ENCODE measurements at places on chromosomes 5 and 9.
A peak's percentile ranks its signal among the peaks of the same experiment; 100 is the strongest.

GRCh38 chr5:83509540-83509939 lies 38.0 kb downstream of the VCAN start:
- DNase-seq, result no peak

DNA sequence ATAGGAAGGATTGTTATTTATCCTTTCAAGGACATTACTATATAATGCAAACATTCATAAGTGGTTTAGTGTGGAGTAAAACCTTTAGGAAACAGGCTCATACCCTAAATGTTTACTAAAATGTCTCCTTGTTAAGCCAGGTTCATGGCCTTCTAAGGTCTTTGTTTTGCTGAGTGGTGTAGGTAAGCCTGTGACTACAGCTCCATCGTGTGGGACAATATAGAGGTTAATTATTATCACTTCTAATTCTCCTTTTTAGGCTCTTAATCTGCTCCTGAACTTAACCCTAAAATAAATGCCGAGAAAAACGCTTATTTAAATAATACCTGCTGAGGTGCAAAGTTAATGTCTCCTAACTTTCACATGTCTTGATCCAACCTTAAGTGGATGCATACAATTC lies 43.8 kb downstream of the SPINK5 start:
- no peak for DNase-seq

DNA sequence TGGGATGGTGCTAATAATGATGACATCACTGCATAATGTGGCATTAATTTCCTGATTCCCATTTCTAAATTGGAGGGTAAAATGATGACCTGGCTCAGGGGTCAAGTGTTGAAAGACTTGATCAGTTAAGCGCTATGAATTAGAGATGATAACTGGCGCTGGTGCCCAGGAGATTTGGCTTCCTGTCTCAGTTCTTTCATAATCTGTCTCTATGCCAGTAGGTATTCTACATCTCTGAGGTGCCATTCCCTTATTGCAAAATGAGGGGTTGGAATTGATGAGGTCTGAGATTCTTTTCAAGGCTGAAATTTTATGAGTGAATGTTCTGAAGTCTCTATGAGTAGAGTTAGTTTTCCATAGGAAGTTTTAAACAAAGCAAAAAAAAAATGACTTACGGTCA lies 1715.1 kb upstream of the WWC1 start:
- DNase-seq, result no peak

- no peak for DNase-seq
These were observed 71.1 kb downstream of the ACER2 start for GRCh38 chr9:19479874-19480273.

- peak; percentile 4 for DNase-seq
These were observed 411.0 kb downstream of the MAT2B start for GRCh38 chr5:163916376-163916775.

GRCh38 chr5:1341863-1342262 lies 3.0 kb downstream of the CLPTM1L start:
- DNase-seq, result no peak

DNA sequence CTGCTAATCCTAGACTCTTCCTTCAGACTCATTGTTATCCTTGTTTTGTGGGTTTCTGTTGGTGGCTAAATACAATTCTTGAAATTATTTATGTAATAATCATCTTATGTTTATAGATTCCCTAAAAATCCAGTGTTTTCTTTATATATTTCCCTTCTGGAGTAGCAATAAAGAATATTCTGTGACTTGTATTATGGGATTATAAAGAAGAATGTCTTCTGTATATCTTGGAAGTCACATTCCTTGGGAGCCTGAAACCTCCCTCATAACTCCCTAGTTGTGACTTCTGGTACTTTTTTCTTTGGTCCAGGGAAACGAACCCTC lies 356.1 kb downstream of the TMEM167A start:
- DNase-seq, result no peak

DNA sequence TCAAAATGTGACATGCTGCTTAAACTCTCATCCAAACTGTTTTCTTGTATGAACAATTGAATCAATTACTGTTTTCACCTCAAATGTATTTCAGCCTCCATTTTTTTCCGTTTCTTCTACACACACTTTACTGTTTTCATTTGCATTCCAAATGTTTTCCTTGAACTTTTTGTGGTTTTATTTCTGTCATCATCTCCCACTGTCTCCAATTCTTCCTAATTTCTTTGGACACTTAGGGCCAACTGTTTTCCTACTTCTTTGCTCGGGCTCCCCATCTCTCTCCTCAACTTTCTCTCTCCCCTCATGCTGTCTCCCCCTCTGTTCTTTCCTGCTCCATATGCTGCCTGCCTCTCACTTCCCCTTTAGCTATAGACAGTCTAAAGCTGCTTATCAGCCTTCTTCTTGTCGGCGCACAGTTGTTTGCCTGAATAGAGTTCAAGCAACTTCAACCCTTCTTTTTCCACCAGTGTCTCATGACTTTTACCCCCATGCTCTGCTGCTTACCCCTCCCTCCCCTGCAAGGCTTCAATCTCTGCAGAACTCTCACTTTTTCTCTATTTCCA lies 443.4 kb downstream of the DTWD2 start:
- no peak for DNase-seq

- no peak for DNase-seq
These were observed 242.8 kb upstream of the VLDLR start for GRCh38 chr9:2378816-2379215.

- DNase-seq, result no peak
These were observed 83.2 kb downstream of the LHFPL2 start for GRCh38 chr5:78565395-78565794.

DNA sequence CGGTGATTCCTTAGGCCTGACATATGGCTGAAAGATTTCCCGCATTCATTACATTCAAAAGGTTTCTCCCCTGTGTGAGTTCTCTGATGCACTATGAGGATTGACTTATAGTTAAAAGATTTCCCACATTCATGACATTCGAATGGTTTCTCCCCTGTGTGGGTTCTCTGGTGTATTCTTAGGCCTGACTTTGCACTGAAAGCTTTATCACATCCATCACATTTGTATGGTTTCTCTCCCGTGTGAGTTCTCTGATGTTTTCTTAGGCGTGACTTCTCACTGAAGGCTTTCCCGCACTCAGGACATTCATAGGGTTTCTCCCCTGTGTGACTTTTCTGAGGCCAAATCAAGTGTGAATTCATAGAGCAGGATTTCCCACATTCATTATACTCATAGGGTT lies 35.8 kb downstream of the ZNF782 start:
- DNase-seq, result no peak

DNA sequence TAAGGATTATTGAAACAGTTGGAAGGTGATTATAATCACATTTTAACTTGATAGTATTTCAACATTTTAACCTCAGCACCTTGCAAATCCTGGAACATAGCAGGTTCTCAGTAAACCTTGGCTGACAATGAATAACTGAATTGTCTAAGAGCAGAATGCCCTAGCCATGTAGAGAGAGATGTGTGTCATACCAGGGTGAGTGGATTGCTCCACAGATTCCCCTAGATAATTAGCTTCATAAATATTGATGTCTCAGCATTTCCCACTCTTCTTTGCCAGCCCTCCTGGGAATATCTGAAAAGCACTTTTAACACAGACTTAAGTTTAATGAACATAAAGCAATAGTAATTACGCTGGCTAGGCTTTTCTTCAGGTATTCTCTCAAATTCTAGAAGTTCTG lies 363.5 kb downstream of the MAN2A1 start:
- DNase-seq, result no peak

- no peak for DNase-seq
These were observed 7.2 kb downstream of the PLK2 start for GRCh38 chr5:58452566-58453258.

DNA sequence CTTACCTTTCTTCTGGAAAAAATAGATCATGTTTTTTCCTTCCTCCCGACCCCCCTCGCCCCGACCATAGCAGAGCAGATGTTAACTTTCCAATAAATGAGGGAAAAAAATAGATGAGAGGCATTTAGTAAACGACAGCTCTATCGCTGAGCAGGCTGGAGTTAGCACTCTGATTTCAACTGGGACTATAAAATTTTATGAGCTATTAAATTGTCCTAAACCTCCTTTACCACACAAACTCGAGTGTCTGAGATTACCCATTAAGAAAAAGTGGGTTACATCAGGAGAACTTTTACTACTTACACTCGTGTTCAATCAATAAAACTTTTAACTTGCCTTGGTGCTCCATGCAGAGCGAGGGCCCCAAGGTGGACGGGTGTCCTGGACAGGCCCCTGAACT lies 59.8 kb upstream of the RNU6ATAC start:
- DNase-seq, result no peak

- no peak for DNase-seq
These were observed 1.7 kb downstream of the MYORG start for GRCh38 chr9:34374905-34375552.

DNA sequence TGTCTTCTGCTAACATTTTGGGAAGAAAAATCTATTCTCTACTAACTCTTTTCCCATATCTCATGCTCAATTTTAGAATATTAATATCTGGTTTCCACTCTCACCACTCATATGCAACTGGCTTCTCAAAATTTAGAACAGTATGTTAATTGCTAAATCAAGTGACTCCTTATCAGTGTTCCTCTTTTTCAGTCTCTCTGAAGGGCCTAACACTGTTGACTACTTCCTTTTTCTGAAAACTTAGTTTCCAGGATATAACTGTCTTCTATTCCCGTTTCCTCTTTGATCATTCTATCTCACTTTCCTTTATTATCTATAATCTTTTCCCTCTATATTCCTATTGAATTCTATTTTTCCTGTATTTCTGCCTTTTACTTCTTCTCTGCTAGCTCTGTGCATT lies 1717.2 kb upstream of the C9orf72 start:
- DNase-seq, result no peak

- DNase-seq, result no peak
These were observed 193.1 kb downstream of the PAX5 start for GRCh38 chr9:36840898-36841536.

- peak; percentile 16 for DNase-seq
These were observed 33.0 kb upstream of the WHRN start for GRCh38 chr9:114538241-114538640.

DNA sequence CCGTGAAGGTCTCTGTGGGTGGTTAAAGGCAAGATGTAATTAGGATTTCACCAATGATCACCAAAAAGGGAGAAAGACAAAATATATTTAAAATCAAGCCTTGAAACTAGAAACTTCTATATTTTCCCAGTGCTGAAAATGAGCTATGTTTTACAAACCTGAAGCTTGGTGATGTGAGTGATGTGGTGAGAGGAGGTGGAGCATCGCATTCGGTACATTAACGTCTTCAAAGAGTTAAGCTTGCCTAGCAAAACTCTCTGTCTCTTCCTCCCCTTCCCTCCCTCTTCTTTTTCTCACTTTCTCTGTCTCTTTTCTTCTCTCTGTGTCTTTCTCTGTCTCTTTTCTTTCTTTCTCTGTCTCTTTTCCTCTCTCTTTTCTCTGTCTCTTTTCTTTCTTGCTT lies 347.3 kb upstream of the IRX2 start:
- no peak for DNase-seq

GRCh38 chr5:21181609-21182125 lies 1193.7 kb upstream of the CDH18 start:
- no peak for DNase-seq

DNA sequence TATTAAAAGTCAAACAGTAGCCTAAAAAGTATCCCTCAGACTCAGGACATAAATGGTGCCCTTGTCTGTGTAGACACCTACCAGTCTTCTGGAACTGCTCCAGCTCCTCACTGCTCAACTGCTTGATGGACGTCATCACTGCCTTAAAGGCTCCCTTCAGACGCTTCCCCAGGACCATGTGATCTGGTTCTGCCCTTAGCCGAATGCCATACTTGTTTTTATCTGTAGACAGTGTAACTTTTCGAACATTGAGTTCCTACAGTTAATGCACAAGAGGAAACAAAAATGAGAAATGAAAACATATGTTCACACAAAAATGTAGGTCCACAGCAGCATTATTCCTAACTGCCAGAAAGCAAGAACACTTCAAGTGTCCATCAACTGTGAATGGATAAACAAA lies 46.2 kb downstream of the IARS1 start:
- DNase-seq, result no peak

DNA sequence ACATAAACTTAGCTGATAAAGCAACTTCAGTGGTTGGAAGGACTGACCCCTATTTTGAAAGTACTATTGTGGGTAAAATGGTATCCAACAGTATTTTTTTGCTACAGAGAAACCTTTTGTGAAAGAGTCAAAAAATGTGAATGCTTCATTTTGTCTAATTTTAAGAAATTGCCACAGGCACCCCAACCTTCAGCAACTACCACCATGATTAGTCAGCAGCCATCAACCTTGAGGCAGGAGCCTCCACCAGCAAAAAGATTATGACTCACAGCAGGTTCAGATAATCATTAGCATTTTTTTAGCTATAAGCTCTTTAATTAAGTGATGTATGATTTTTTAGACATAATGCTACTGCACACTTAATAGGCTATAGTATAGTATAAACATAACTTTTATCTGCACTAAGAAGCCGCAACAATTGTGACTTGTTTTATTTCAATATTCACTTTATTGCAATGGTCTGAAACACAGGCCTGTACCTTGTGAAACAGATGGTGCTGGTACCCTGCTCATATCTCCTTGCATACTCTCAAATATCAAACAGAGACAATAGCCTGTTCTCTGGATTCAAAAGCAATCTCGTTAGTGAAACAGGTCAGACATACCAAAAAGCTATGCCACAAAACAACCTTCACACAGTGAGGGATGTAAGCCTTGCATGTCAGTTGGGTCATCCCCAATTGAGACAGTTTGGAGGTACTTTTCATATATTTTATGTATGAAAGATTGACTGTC lies 261.2 kb upstream of the FAM174A start:
- no peak for DNase-seq

GRCh38 chr5:84696651-84697050 lies 312.0 kb upstream of the EDIL3 start:
- no peak for DNase-seq

GRCh38 chr5:14201325-14202045 lies 58.3 kb downstream of the TRIO start:
- DNase-seq, result no peak

GRCh38 chr5:174101195-174101730 lies 55.8 kb downstream of the NSG2 start:
- DNase-seq, result no peak

DNA sequence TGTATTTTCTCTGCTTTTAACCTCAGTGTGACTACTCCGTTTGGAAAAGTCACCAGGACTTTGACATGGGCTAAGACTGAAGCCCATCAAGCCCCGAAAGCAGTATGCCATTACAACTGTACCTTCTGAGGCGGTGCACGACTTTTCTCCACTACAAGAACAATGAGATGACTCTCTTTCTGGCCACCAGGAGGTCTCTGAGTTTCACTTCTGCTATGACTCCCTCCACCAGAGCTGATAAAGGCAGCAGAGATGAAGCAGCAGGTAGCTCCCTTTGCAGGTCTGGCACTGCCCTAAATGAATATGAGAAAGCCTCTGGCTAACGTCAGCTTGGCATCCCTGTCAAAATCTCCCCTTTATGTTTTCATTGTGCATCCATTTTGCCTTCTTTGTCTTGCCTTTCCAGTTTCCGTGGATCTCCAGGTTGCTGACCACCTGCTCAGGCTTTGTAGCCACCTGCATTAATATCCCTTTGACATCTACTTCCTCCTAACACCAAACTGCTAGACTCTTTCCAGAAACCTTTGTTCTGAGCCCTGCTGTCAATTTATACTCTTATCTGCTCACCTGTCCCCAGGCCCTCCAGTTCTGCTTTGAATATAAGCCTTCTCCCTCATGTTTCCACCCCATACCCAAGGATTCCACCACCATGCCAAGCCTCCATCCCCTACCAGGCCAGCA lies 221.7 kb downstream of the ZNF608 start:
- DNase-seq, result peak; percentile 9

GRCh38 chr5:26434688-26435087 lies 603.7 kb downstream of the CDH9 start:
- DNase-seq, result no peak
